ENCODE measurements at places on chromosomes 4 and X.

DNA sequence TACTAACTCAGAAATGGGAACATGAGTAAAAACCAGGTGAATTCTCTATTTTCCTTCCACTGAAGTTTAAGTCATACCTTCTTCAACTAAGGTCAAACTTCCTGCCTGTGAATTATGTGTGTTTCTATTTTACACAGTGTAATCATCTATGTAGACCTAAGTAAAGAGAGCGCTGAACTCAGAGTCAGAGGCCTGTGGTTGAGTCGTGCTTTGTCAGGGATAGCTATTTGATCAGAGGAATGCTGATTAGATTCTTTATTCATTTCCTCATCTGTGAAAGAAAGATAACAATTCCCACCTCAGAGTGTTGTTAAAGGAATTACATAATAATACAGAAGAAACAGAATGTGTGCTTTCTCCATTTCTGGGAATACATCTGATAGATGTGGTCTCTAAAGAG is 654.1 kb downstream of the STIM2 start:
- no peak for DNase-seq

- no peak for DNase-seq
These were observed 122.1 kb downstream of the EFNB1 start for GRCh38 chrX:68950937-68951336.

DNA sequence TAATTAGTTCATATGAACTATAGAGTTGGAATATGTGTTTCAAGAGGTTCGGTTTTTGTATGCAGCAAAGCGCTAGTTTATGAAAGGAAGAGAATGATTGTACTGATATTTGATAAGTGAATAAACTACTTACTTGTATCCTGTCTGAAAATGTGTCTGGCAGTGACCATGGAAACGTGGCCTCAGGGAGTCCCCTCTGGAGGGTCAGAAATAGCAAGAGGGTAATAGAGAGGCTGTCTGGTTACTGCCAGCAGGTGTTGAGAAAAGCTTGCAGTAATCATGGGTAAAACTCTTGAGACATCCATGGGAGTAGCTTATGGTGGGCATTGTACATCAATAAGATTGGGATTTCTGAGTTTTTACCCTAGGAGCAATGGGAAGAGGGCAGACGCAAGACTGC is 77.1 kb downstream of the DCLK2 start:
- no peak for DNase-seq

- no peak for DNase-seq
These were observed 44.1 kb upstream of the NPNT start for GRCh38 chr4:105851196-105851595.

- no peak for DNase-seq
These were observed 37.8 kb upstream of the FUNDC1 start for GRCh38 chrX:44580466-44580865.

DNA sequence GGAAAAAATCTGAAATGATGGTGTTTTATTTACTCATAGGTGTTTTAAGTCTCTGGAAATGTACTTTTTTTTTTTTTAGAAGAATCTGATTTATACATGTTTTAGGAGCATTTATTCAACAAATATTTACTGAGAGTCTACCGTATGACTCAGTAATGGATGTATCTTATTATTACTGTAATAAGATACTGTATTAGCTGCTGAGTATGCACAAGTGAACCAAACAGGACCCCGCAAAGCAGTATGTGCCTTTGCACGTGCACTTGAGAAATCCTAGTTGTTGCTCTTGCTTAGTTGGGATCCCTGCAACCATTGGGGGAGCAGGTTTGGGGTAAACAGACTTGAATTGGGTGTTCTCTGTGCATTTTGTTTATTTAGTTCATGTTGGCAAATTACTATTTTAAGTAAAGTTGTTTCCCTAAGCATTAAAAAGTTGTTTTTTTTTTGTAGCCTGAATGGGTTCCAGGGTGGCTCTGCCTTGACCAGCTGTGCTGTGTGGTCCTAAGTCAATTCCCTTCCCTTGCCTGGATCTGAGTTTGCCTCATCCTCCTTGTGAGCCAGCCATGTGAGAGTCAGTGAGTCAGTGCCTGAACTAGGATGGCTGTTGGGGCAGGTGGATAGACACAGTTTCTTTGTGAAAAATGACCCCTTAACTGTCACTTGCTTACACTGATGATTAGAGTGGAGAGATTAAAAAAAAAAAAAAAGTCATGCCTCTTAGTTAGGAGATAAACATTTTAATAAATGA is 27.7 kb downstream of the DCUN1D4 start:
- no peak for DNase-seq

- peak; percentile 10 for DNase-seq
These were observed 55.3 kb upstream of the KCNIP4 start for GRCh38 chr4:22003878-22004277.

DNA sequence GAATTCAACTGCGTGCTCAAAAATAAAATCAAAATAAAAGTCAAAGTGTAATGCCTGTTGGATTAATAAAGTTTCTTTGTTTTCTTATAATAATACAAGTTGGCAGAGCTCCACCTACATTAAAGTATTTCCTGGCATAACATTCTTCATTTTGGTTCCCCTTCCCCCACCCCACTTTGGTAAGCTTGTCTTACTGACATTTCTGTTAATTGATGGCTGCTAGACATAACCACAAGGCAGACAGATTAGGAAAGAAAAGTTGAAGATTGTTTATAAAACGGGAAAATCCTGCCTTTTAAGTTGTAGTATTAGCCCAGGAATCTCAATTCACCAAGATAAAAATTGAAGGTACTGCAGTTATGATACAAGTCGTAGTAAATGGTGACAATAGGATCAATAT is 246.5 kb upstream of the RPS6KA3 start:
- DNase-seq: no peak
